ENCODE measurements at places on chromosomes 12 and 14.

DNA sequence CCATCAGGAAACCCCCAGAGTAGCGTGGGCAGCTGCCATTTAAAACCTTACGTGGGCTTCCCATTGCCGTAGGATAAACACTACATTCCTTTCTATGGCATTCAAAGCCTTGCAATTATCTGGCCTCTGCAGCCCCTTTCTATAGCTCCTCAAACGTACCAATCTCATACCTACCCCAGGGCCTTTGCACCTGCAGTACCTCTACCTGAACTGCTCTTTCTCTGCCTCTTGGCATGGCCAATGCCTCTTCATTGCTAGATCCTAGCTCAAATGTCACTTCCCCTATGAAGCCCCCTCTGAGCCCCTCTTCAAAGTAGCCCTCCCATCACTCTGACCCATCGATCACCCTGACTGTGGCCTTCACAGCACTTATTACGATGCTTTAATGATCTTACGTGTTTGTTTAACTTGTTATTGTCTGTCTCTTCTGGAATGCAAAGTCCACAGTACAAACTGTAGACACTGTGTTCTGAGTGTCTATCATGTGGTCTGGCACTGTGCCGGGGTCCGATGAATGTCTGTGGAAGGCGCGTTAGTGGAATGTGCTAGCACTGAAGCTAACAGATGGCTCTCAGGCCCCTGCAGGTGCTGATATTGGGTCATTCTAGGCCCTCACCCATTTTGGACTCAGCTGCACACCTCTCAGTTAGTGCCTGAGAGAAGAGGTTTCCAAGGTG, 157.3 kb upstream of the NOS1 start:
- DNase-seq = no peak

DNA sequence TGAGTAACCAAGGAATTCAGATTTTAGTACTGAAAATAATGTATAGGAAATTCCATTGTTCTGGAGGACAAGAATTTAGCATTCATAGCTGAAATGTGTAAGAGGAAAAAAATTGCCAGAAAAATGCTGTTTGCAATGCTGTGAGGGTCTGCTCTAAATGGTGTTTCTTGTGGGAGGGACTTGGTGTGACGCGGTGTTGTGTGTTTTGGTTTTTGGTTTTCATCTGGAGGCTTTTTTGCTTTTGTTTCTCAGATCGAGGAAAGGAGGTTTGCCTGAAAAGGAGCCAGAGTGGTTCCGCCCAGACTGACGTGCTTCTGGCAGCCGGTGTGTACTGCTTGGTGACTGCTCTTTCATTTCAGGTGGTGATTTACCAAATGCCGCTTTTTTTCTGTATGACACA, 211.8 kb upstream of the HMGA2 start:
- DNase-seq = no peak

- no peak for DNase-seq
Measured at GRCh38 chr12:99901181-99901580, 83.6 kb downstream of the ANKS1B start.

GRCh38 chr12:67722296-67722695, 73.8 kb downstream of the DYRK2 start:
- no peak for DNase-seq

DNA sequence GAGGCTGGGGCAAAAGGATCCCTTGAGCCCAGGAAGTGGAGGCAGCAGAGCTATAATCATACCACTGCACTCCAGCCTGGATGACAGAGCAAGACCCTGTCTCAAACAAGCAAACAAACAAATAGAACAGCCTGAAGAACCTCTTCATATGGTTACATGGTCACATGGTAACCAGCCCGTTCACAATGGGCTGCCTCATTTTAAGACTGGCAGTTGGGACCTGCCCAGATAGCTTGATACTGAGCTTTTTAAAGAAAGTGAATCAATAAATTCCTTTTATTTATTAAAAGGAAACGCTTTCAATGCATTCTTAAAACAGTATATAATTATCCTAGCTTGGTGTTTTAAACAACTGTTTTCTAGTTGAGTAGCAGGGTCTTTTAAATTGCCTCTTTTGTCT, 10.5 kb downstream of the MLXIP start:
- DNase-seq = no peak

- peak; percentile 83 for DNase-seq
Measured at GRCh38 chr14:96038920-96039632, at the start of gene C14orf132. C14orf132 (plus strand) TSS chr14:96039362; CDS start chr14:96039501, 139 bp downstream.

- no peak for DNase-seq
Measured at GRCh38 chr14:80988735-80989429, 33.5 kb downstream of the TSHR start.

DNA sequence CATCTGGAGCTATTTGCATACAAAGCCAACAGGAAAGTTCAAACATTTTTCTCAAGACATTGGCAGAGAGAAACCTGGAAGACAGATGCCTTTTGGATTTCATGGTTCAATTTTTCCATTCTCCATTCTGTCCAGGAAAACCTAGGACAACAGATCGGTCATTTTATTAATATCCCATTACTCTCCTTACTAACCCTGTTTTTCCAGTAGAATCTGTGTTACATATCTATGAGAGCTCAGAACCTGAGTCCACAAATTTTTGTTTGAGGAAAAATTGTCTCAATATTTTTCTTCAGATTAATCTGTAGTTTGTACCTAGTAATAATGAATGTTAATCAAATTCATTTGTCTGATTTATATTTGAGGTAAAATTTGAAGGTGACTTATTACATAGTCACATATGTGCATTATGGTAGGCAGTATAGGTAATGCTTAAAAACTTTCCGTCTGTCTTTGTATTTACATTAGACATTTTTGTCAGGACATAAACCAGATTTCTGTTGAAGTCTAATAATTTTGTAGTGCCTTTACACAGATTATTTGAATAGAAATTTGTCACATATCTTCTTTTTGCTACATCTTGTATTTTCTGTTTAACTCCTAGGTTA, 75.3 kb downstream of the CCDC91 start:
- no peak for DNase-seq

DNA sequence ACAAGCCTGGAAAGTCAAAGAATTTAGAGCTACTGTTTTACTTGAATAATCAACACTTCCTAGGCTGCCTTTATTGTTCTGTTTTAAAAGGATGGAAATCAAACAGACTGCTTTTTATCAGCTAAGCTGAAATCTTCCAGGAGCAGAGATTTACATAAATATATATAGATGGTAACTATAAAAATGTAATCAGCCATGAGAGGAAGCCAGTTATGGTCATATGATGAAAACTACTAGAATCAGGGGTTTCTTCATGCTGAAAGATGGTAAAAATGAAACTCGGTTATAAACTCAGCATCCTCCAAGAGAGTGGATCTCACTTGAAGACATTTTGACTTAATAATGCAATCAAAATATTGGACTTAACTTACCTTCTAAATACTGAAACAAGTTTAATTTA, 413.0 kb downstream of the GXYLT1 start:
- no peak for DNase-seq

DNA sequence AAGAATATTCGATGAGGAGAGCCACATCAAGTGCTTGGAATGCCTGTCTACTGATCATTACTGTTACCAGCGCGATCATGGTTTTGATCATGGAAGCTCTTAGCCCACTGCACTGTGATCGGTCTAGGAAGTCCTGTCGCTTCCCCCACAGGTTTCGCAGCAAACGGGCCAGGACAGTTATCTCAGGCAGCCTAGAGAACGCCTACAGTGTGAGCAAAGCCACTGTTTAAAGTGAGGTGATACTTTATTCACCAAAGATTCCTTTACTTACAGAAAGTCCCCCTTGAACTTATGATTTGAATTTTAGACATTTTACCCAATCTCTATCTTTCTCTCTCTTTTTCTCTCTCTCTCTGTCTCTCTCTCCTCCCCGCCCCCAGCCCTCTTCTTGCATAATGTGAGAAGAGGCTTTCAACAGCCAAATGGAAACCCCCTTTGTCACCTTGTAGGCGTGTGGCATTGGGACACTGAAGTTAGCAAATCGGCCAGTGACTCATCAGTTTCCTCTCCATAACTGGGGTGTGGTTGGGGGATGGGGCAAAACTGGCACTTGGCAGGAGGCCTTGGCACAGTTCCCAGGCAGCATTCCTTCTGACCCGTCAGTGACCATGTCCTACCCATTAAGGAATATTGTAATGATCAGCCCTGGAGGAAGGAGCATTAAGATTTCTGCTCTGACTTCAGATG, 214.8 kb downstream of the CHST11 start:
- DNase-seq = no peak

GRCh38 chr14:55107766-55108554, 21.1 kb upstream of the LGALS3 start:
- no peak for DNase-seq

DNA sequence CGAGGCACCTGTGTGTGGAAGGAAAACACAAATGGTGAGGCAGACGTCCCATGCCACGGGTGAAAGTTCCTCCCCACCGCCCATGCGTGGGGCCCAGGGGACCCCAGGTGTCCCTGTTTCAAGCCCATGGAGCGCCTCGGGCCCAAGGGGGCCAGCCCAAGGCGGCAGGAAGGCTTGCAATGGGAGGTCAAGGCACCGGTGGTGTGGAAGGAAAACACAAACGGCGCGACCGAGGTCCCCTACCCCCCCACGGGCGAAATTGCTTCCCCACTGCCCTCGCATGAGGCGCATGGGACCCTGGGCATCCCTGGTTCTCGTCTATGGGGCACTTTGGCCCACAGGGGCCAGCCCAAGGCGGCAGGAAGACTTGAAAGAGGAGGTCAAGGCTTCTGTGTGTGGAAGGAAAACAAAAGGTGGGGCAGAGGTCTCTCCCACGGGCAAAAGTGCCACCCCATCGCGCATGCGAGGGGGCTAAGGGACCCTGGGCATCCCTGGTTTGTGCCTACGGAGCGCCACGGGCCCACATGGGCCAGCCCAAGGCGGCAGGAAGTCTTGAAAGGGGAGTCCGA, 379.4 kb downstream of the ALG10 start:
- DNase-seq = peak; percentile 26

GRCh38 chr12:26658991-26659390, 174.0 kb downstream of the ITPR2 start:
- no peak for DNase-seq

DNA sequence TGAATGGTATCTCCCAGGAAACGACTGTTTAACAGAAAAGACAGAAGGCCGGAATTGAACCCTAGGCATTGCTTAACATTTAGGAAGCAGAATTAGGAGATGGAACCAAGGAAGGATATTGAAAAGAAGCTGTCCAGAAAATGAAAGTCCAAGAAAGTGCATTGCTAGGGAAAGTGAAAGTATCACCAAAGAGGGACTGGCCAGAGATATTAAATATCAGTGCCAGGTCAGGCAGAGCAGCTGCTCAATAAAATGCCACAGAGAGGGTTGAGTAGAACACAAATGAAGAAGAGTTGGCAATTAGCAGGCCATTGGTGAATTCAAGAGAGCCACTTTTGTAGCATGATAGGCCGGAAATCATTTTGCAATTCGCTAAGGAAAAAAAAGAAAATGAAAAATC, 101.6 kb downstream of the CFAP54 start:
- no peak for DNase-seq

DNA sequence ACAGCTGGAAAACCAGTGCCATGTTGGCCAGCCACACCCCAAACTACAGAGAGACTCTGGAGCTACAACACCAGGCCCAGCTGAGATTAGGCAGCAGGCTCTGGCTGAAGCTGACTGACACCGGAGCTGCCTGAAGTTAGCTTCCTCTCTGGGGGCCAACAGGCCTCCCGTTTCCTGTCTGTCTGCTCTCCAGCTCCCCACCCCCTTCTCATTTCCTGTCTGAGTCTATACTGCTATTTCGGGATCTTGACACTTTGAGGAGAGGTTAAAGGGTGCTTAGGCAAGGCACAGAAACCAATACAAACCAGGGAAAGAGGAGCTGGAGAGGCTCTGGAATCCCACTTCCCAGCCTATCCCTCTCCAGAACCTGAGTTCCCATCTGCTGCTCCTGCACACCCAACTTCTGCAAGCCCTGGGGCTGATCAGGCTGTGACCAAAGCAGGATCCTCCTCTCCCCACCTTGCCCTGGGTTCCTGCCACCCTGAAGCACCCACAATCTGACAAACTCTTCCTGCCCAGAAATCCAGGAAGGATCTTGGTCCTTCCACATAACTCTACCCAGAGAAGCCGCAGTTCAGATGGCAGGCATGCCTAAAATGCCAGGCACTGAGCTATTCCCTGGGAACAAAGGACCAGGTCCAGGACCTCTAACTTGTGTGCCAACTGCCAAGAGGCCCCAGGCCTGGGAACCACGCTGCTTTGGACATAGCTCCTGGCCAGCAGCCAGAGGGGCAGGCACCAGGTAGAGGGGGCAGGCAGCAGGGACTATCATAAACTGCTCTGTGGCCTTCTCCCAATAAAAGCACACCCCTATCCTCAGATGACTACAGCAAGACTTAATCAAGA, 39.9 kb downstream of the PRPF40B start:
- DNase-seq = peak; percentile 79

DNA sequence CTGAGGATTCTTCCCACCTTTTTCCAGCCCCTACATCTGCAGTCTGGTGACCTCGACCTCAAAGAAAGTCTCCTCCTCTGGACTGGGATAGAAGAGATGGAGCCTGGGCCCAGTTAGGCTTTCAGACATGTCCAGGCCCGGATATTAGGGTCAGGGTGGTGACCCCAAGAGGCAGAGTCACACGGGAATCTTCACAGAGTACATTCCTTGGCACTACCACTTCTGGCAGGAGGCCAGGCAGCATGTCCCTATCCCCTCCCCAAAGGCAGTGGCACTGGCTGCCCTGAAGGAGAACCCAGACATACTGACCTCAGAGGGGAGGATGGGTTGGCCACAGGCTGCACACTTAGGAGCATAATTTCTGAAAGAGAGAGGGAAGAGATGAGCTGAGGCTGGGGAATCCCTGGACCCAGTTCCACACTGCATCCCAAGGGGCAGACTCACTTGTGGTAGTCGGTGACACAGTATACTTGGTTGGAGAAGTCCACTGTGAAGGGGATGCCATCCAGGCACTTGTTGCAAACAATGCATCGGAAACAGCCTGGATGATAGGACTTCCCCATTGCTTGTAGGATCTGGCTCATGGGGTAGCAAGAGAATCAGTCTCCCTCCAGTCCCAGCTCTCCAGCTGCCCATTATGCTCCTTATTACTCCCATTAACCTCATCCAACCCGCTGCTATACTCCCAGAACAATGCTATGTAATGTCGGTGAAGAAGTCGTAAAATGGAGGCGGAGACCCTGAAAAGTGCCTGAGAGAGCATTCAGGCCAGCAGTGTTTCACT, 7.6 kb downstream of the AJUBA start:
- no peak for DNase-seq

GRCh38 chr14:27384124-27384523, 786.3 kb upstream of the NOVA1 start:
- no peak for DNase-seq

DNA sequence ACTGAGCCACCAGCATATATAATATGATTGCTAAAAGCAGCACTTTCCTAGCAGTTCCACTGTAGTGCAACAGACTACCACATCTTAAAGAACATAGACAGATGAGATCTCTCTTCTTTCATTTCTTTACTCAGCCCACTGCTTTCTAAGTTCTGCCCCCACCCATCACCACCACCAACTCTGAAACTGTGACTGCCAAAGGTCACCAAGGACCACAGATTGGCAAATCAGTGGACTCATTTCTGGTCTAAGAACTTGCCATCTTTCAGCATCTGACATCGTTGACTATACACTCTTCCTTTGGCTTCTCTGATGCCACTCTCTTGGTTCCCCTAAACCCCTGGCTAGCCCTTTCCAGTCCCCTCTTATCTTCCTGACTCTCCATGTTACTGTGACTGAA, 38.4 kb downstream of the IFNG start:
- DNase-seq = no peak
